ENCODE measurements at places on chromosomes 1 and 21.

GRCh38 chr1:29478151-29478791 is 241.9 kb downstream of the PTPRU start:
- DNase-seq: no peak

DNA sequence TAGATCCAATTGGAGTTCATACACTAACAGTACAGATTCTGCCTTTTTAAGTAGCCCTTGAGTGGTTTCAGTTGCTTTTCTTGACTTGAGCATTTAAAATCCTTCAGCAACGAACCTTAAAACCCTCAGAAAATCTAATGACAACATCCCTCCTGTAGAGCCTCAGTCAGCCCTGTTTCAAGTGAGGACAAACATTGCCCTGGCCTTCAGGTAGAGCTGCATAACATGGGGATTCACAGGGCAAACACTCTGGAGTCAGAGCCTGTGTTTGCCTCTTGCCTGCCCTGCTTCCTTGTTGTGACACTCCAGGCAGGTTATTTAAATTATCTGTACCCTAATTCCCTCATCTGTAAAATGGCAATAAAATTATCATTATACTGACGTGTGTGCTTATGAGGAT is 96.1 kb upstream of the KCNA3 start:
- no peak for DNase-seq

- no peak for DNase-seq
These were observed 26.3 kb downstream of the PER3 start for GRCh38 chr1:7810395-7810794.

DNA sequence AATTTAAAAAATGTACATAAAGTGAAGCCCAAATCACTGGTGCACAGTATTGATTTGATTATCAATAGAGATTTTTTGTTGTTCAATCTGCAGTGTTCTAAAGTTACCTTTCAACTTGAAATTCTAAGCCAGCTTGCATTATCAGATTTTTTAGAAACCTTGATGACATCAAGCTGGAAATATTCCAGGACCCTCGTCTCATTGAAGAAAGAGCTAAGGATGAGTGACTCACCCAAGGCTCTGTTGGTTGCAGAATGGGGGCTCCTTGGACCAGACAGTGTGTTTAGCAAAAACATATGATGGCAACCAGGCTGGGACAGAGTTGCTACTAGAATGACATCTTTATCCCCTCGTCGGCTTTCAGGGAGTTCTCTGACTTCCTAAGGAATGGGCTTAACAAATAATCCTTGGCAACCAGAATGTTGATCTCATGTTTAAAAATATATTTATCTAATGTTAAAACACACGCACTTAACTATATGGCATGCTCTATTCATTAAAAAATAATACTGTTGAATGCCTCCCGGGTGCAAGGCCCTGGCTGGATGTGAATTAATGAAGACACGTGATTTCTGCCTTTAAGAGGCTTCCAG is 79.7 kb downstream of the RUNX3 start:
- DNase-seq: no peak

GRCh38 chr1:156121457-156121856 is 6.9 kb downstream of the LMNA start:
- no peak for DNase-seq

DNA sequence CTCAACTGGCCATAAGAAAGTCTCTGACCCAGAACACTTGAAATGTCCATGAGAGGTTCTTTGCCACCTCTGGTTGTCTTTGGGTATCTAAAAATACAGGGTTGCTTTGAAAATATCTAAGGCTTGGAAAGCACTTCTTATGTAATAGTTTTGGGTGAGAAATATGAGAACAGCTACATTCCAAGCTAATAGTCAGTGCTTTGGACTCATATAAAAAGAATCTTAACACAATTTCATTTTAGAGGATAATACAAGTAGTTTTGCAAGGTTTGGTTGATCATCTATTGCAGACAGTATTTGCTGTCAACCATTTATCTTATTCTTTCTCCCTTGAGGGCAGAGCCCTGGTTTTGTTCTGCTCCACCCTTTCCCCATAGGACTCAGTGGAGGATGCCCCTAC is 207.5 kb downstream of the KCNK2 start:
- DNase-seq: no peak

- no peak for DNase-seq
These were observed 1300.0 kb downstream of the PLA2G4A start for GRCh38 chr1:188128761-188129160.

DNA sequence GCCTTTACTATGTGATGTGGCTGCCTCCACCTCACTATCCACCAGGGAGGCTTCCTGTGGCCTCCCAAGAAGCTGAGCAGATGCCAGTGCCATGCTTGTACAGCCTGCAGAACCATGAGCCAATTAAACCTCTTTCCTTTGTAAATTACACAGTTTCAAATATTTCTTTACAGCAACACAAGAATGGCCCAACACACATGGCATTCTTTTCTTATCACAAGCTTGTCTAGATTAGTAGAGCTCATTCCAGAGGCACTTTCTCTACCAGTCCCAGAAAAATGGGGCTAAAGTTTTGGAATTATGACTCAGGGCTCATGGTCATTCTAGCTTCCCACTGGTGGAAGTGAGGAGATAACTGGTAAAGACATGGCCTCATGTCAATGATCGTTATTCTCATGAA is 655.2 kb downstream of the LMO4 start:
- no peak for DNase-seq

- DNase-seq: no peak
These were observed at the start of gene GIPC2 for GRCh38 chr1:78045926-78046778. Gene GIPC2 (plus strand): TSS chr1:78045966. CDS start chr1:78046095, 129 bp downstream.

GRCh38 chr1:201487742-201488141 is 18.8 kb upstream of the PHLDA3 start:
- no peak for DNase-seq

DNA sequence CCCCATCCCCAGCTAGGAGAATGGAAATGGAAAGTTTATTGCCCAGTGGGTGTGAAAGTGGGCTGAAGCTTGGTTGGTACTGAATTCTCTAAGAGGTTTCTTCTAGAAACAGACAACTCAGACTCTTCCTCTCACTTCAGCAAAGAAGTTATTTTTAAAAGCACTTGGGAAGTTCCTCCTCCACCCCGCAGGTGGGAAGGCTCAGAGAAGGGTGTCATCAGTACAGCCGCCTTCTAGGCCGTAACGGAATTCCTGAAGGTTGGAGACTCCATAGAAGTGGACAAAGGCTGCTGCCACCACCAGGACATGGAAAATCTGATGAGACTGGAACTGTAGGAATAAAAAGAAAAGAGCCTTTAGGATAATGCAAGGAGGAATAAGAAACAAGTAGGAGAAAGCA is 14.3 kb upstream of the KLHL12 start:
- no peak for DNase-seq

DNA sequence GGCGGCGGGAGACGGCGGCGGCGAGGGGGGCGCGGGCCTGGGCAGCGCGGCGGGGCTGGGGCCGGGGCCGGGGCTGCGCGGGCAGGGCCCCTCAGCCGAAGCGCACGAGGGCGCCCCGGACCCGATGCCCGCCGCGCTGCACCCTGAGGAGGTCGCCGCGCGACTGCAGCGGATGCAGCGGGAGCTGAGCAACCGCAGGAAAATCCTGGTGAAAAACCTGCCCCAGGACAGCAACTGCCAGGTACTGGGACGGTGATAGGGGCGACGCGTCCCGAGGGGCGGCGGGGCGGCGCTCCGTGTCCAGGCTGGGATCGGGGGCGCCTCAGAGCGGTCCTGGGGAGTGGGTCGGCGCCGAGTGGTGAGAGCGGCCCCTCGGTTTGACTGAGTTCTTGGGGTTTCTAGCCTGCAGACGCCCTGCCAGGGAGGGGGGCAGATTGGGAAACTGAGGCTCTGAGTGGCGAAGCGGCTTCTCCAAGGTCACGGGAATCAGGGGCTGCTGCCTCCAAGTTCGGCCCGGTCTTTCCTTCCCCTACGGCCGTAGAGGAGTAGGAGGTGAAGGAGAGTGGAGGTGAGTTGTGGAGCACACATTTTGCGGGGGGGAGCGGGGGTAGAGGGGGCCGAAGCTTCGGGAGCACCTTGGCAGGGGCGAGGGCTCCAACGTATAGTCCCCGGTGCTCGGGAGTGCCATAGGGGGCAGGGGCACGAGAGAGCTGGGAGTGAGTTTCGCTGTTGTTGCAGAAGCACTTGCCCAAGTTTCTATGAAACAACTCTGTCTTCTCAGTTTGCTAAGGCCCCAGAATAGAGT is 508 bp downstream of the RAVER2 start:
- no peak for DNase-seq

GRCh38 chr1:225695578-225696337 is 42.8 kb upstream of the ENAH start:
- DNase-seq: no peak

- no peak for DNase-seq
These were observed 90.9 kb upstream of the RUNX3 start for GRCh38 chr1:25020851-25021590.

DNA sequence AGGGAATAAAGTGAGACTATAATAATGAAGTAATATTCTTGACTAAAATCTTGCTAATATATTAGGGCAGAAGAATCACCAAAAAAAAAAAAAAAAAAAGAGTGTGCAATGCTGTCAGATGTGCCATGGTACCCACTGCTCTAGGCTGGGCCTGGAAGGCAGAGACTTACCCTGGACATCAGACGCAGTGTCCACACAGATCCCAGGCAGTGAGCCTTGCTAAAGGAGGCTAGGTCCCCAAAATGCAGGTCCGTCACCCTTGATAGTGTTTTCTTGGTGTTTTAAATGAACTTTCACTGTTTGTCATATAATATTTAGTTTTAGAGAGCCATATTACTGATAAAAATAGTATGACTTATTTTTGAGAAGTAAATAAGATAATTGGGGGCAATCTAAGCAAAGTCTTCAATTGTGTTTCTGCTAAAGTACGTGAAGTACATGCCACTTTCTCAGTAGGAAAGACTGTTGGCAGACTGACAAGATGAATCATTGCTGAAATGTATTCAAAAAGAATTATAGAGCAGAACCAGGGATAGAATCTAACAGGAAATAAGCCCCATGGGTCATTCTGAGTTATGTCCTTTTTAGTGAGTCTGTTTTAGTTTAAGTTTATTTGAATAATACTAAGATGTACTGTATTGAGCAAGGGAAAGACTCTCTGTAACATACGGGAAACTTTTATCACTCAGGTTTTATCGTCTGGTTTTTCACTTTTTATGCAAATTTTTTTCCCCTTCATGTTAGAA is 74.6 kb upstream of the PDC start:
- DNase-seq: no peak

GRCh38 chr21:34865400-34866241 is 183.5 kb downstream of the RUNX1 start:
- DNase-seq: no peak

DNA sequence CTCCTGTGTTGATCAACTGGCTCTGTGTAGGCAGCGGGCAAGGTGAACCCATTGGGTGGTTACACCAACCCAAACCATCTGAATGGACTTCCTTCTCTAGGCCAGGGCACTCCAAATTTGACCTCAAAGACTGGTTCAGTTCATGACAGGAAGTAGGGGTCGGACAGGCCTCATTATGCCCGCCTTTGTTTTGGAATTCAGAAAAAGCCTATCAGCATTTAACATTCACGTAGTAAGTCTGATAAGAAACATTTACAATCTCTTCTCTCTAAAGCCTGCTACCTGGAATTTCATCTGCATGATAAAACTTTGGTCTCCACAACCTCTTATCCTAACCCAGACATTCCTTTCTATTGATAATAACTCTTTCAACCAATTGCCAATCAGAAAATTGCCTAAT is 97.1 kb upstream of the ETV3 start:
- DNase-seq: no peak

Data from NCI-H1436 treated with DMSO at 0.1 percent for 48 hours (cell line).